ENCODE measurements at places on chromosomes 4 and X.

- no peak for DNase-seq
These were observed 140.9 kb upstream of the ANK2 start for GRCh38 chr4:112908511-112908910.

DNA sequence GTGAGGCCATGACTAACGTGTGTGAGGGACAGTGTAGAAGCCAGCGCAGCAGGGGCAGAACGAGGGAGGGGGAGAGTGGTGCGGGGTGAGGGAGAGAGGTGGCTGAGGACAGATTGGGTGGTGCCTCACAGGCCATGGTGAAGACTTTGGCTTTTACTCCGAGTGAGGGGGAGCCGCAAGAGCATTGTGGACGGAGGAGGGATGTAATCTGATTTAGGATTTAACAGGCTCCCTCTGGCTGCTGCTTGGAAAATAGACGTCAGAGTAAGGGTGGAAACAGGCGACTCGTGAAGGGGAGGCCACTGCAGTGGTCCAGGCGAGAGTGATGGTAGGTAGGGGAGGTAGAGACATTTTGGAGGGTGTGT lies 13.0 kb downstream of the PPP1R3F start:
- peak; percentile 58 for DNase-seq

GRCh38 chr4:116561768-116562167 lies 523.6 kb downstream of the TRAM1L1 start:
- DNase-seq = no peak

GRCh38 chr4:161920304-161921052 lies 243.3 kb downstream of the FSTL5 start:
- DNase-seq = no peak

- DNase-seq = no peak
These were observed 114.8 kb downstream of the KDR start for GRCh38 chr4:55010550-55010949.

DNA sequence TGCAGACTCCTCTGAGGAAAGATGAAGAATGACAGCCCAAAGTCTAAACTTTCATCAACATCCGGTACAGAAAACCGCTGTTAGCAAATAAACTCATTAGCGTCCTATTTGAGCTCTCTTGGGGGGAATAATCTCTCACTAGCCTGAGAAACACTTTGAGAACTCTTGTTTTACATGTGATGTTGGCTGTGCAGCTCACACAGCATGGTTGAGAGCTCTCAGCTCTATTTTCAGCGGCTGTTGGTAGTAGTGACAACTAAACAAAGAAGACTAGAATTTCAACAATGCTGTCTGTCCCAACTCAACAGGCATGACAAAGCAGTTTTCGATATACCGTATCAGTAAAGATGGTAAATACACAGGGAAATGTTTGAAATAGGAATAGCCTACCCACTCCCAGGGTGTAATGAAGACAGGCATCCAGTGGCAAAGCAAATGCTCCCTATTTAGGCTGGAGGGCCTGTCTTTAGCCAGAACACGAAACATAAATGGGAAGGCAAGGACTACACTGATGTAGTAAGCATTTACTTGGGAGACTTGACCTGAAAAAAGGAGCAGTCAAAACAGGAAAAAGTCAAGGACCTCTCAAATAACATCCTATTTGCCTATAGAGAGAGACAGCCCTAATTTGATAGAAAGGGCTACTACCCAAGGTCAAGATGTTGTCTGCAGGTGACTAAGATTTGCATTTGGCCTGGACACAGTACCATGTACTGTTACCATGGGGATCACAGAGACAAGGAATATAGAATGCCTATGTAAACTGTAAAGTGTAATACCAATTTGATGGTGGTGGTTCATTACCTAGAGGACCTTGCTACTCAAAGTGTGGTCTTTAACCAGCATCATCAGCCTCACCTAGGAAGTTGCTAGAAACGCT lies 60.4 kb downstream of the PPEF2 start:
- DNase-seq = peak; percentile 31

DNA sequence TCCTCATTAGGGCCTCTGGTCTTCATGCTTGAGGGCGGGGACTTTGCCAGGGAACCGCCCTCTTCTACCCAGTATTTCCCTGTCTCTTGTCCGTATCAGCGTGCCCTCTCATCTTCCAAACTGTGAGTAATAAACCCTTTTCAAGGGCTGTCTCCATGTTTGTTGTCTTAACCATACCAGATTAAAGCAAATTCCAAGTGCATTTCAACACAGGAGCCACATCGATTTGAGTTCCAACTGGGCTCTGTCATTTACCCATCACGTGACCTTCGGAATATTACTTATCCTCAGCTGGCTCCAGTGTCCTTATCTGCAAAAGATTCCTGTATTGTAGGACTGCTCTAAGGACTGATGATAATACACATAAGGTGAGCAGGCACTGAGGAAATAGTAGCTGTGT lies 6.4 kb upstream of the PHEX start:
- DNase-seq = peak; percentile 6

- DNase-seq = no peak
These were observed 1290.9 kb downstream of the PCDH18 start for GRCh38 chr4:136241221-136241986.

- DNase-seq = no peak
These were observed 29.3 kb downstream of the CLCN5 start for GRCh38 chrX:49951524-49952193.

DNA sequence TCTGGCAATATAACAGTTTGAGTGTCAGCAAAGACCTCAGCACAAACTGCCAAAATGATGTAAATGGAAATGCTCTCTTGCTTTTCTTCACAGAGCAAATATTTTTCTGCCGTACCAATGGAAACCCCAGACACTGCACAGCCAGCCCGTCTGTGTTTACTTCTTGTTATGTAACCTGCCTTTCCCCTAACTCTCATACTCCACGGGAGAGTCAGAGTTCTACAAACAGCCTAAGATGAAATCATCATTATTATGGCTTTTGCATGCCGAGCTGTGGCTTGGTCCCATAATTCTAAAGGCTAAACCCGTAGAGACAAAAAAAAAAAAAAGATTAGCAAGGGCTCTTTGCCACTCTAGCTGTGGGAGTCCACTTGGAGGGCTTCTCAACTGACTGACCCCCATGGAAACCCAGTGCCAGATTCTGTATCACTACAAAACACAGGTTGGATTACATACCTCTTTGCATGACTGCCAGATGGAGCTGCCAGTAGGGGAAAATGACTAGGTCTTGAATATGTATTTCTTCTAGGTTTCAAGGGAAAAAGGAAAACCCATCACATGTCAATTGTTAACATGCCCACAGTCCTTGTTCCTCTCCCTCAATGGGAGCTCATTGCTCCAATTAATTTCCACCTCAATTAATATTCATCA lies 197.2 kb upstream of the CNKSR2 start:
- DNase-seq = peak; percentile 10

- DNase-seq = no peak
These were observed 234.1 kb downstream of the DHRSX start for GRCh38 chrX:2266445-2267349.

DNA sequence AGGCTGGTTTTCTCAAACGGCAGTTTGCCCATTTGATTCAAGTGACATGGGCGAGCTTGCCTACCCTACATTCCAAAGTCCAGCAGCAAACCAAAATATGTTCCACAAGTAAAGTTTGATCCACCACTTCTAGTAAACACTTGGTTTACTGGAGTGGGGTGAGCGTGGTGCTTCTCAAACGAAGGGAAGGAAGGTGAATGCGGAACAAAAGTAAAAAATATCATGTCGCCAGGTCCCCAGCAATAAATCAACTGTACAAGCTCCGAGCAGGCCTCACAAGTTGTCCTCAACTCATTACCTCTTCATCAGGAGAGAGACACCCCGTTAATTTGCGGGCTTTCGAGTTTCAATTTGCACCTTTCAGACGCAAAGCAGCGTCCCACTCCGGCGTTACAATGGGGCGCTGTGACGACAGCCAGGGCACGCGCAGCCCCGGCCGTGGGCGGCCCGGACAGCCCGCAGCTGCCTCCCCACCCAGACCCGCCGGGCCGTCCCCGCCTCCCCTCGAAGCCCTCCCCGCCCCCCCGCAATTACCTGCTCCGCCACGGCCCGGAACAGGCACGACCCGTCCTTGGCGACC lies 1.0 kb downstream of the OTUD4 start:
- peak; percentile 59 for DNase-seq

DNA sequence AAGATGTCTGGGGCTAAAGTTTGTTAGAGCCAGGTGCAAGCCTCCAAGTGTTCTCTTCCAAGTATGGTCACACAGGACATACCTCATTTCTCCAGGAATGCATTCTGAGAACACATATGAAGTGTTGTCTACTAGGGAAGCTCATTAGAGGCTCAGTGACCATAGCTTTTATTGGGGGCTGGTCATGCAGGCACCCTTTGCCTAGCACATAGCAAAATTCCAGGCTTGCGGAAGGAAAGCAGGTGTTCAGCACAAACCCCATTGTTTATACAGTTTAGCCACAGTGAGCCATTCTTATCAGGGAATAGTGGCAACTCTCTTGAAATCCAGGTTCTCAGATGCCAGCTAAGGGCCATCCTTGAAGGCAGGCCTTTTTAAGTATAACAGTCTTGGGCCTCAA lies 339.4 kb upstream of the ZCCHC13 start:
- DNase-seq = no peak

DNA sequence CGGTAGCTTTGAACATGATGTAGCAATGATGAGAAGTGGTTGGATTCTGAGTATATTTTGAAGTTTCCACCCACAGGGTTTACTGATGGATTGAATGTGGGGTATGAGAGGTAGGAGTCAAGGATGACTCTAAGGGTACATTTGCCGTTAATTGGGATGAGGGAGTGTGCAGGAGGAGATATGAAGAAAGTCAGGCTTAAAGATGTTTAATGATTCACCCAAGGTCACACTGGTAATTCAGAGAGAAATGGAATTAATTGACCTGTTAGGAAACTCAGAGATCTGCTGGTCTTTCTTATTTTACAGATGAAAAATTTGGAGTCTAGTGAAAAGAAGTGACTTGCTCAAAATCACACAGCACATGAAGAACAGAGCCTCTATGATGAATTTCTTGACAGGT lies 390.7 kb downstream of the GBA3 start:
- no peak for DNase-seq

GRCh38 chrX:134685668-134686067 lies 27.4 kb upstream of the PLAC1 start:
- DNase-seq = no peak

DNA sequence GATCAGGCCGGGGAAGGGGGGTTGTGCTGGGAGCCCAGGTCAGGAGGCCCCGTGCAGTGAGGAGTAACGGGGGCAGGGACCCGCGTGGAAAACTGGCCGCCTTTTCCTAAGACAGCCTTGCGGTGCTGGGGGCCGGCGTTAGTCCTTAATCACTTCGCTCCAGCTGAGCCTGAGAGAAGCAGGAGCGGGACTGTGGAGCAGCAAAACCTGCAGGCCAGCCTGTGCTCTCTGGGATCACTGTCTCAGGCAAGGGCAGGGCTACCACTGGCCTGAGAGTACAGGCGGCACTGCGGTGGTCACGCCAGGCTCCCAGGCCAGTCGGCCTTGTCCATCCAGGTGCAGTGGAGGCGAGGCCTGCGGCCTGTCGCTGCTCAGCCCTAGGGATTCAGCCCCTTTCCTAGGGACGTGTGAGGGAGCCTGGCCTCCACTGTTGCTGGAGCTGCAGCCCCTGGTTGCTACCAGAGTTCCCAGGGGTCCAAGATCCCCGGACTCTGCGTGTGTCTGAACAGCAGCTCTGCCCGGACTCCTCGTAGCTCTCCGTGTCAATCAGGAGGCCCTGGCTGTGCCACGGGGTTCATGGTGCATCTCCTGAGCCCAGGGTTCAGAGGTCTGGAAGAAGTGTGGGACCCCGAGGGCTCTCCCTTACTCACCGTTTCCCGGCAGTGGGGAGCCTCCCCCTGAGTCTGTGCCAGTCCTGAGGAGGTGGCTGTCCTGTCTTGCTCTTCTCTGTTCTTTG lies 2141.7 kb upstream of the TENM3 start:
- no peak for DNase-seq

DNA sequence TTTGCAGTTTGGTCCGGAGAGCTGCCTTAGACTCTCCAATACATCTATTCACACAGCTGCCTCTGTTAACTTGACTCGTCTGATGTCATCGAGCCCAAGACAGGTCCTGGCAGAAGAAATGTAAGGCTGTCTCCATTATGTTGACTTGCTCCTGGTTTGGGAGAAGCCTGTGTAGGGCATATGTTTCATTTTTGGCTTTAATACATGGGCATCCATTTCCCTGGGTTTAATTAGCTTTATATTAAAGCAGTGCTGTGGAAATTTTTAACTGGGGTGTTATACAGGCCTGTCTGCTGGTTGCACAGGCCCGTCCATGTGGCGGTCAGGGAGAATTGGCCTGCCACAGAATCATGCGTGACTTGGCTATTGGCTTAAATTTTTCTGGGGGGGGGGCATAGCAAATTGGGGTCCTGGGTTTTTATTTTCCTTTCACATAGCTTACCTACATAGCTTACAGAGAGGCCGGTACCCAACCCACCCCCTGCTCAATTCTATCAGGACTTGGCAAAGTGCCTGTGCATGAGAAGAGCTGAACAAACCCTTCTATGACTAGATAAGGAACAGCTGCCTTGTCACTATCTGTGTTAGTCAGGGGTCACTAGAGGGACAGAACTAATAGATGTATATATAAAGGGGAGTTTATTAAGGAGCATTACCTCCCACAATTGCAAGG lies 123.5 kb upstream of the WDR1 start:
- DNase-seq = peak; percentile 21

GRCh38 chrX:124332481-124333424 lies at the start of gene TEX13D:
Gene TEX13D, plus strand, starts transcription at chrX:124332660. Its CDS starts 258 bp downstream, at chrX:124332918.
- no peak for DNase-seq

DNA sequence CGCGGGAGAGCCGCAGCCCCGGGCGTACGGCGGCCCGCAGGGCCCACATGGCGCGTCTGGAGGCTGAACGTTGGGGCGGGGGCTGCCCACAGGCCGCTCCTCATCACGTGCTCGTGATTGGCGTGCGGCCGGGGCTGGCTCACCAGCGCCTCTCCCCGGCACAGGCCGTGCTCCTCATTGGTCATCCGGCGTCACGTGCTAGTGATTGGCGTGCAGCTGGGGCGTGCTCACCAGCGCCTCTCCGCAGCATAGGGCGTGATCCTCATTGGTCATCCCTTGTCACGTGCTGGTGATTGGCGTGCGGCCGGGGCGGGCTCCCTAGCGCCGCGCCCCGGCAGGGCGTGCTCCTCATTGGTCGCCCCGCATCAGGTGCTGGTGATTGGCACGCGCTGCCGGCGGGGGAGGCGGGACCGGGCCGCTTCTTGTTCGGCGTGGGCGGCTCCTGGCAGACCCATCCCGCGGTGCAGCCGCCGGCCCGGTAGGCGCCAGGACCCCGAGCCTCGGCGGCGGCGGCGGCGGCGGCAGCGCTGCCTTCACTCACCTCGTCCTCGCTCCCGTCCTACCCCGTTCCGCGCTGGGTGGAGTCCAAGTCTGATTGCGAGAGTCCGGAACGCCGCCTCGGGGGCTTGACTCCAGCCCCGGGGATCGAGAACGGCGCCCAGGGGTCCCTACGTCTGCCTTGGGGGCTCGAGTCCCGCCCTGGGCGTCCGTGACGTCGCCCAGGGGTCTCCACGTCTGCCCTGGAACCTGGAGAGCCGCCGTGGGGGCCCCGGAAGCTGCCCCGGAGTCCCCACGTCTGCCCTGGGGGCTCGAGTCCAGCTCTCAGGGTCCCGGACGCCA lies at the start of gene GTPBP6:
Gene GTPBP6, minus strand, starts transcription at position 58 of the 840 bp plus-strand sequence. Its CDS starts 9 bp downstream, at position 49.
- peak; percentile 100 for DNase-seq

DNA sequence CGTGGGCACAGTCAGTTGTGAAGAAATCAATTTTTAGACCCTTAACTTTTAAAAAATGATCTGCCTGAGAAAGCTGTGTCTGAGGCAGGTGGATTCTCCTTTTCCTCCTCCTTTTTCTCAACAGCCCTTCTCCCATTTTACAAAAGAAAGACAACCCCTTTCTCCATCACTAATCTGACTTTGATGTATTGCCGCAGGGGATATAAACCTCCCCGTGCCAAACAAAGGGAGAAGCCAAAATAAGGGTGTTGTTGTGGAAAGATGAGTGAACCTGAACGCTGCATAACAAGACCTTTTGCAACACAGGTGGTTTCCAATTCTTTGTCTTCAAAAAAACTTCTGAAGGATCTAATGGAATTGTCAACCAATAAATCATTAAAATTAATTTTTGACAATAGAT lies 8.4 kb upstream of the FHL1 start:
- DNase-seq = no peak
